ENCODE measurements at places on chromosomes 5 and 9.

DNA sequence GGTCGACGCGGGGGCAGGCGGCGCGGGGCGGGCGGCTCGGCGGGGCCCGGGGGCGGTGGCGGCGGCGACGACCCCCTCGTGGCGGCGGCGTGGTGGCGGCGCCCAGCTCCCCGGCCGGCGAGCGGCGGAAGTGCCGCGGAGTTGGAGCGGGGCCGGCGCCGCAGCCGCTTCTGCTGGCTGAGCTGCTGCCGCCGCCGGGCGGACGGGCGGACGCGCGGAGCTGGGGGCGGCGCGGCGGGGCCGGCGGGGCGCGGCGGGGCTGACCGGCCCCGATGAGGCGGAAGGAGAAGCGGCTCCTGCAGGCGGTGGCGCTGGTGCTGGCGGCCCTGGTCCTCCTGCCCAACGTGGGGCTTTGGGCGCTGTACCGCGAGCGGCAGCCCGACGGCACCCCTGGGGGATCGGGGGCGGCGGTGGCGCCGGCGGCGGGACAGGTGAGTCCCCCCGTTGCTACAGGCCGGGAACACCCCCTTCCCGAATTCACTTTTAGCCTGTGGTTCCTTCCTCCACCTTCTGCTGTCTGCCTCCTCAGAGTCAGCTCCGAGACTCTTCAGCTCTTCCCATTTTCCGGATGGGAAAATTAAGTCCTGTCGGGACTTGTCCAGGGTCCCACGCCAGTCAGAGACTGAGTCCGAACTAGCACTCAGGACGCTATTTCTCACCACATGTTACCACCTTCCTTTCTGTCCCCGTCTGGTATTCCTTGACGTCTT, at the start of gene GALNT10:
TSS of gene GALNT10 (plus strand) at position 139 of the 710 bp plus-strand sequence. CDS start at position 273, 134 bp downstream.
- peak; percentile 74 for DNase-seq

- no peak for DNase-seq
Observed at GRCh38 chr9:76812591-76812990, 48.4 kb downstream of the PCA3 start.

DNA sequence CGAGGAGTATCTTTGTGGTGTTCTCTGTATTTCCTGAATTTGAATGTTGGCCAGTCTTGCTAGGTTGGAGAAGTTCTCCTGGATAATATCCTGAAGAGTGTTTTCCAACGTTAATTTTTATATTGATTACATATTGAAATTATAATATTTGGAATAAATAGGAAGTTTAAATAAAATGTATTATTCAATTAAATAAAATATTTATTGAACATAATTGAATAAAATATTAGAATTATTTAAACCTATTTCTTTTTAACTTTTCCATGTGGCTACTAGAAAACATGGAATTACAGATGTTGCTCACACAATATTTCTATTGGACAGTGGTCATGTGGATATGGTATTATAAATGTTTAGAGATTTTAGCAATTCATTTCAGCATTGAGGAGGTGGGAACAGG, 170.8 kb upstream of the FST start:
- no peak for DNase-seq

DNA sequence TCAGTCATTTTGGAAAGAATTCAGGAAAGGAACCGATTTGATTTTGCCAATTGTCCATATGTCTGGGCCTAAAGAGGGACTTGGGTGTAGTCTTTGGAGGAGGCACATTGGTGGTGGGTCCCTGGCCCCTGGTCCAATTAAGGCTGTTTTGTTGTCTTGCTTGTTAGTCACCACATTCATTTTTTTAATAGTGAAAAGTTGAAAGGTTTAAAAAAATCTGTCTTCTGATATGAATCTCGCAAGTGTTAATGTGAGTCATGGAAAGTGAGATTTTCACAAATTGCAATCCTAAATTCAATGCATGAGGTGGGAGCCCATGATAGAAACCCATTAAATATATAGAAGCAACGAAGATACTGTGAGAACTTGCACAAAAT, 165.9 kb upstream of the OTULINL start:
- no peak for DNase-seq

GRCh38 chr9:250039-250438, 35.4 kb downstream of the DOCK8 start:
- no peak for DNase-seq

GRCh38 chr9:27054125-27054524, 48.7 kb upstream of the LRRC19 start:
- DNase-seq, result no peak

DNA sequence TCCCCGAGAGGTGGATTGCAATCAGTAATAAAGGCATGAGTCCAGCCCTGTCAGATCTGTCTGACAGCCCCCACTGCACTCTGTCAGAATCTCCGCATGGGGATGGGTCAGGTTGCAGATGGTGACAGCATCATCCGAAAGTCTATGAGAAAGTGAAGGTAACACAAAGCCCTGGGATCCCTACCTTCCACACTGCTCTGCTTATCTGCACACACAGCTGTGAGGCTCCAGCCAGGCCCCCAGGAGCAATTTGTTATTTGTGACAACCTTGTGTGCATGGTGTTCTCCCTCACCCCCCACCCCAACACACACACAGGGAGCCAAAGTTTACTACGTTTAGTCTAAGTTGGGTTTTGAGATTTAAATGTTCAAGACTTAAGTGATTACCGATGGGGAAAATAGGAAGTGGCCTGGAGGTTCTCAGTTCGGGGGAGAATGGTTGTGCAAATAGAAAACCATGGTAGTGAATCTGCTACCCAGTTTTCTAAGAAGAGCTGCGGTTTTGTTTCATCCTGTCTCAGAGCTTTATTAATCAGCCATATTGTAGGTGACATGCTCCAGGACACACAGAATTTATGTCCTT, 92.7 kb downstream of the SV2C start:
- DNase-seq, result no peak

DNA sequence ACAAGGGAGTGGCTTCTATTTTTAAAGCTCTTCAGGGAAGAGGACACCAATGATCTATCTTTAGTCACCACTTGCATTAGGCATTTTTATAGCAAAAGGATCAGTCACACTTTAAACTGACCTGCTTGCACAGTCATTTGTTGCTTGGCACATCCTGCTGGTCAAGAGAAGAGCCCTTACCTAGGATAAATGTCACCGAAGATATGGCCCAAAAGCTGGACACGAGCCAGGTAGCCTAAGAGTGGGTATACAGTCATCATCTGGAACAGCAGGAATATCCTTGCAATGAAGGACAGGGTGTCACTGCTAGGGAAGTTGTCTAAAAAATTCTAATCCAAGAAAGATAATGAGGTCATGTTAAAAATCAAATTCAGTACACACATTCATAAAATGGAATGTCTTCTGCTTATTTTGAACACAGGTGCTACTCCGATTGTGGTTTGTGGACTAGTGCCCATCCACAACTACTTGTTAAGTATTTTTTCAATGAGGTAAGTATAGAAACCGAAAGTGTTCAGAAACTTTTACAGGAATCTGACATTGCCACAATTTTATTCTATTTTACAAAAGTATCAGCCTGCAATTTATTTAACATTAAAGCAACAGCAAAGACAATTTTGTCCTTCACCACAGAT, 78.4 kb downstream of the SLC38A9 start:
- DNase-seq, result peak; percentile 12

GRCh38 chr9:134340475-134341160, 14.4 kb downstream of the RXRA start:
- no peak for DNase-seq

- no peak for DNase-seq
Observed at GRCh38 chr9:33157960-33158842, 8.9 kb downstream of the B4GALT1 start.

GRCh38 chr5:173245319-173246134, 10.5 kb upstream of the NKX2-5 start:
- DNase-seq, result no peak

- DNase-seq, result no peak
Observed at GRCh38 chr5:92884469-92884868, 696.5 kb downstream of the NR2F1-AS1 start.

- DNase-seq, result no peak
Observed at GRCh38 chr5:68817632-68818031, 276.2 kb upstream of the SLC30A5 start.

- peak; percentile 82 for DNase-seq
Observed at GRCh38 chr9:88388203-88388885, at the start of gene SPIN1. Gene SPIN1, plus strand, starts transcription at chr9:88388444. Its CDS starts 38,096 bp downstream, at chr9:88426540.

DNA sequence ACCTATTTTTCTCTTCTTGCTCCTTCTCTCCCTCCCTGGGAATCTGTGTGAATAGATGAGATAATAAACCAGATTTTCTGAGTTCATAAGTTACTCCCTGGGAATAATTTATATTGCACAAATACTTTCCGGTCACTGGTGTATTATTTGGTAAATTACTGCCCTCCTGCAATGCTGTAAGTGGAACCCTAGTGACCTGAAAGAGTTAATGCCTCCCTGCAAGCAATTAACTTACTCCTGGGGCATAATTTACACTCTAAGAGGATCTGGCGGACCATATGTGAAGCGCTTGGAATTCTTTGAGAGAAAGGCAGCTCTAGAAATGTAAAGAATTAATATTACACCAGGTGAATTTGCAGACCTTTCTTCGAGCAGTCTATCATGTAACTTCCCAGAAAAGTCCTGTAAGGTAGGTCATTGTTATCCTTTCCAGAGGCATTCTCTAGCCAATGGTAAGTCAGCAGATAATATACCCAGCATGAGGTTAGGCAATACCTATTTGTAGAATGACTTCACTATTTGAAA, 7.0 kb upstream of the GDNF start:
- DNase-seq, result no peak

DNA sequence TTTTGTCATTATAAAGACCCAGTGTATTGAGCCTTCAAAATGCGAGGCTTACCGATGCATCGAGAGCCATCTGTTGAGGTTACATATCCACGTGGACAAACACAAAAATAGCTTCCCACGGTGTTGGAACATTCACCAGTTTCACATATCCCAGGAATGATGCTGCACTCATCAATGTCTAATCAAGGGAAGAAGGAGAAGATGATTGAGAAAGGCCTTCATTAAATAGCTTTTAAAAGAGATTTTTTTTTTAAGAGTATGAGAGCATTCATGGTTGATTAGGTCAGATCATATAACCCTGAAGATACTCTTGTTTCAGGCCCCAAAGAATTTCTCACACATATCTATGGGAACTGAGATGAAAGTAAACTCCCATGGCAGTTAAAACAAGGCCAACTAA, 129.4 kb downstream of the FBN2 start:
- no peak for DNase-seq

- no peak for DNase-seq
Observed at GRCh38 chr5:88666761-88667495, 216.1 kb downstream of the MEF2C start.

DNA sequence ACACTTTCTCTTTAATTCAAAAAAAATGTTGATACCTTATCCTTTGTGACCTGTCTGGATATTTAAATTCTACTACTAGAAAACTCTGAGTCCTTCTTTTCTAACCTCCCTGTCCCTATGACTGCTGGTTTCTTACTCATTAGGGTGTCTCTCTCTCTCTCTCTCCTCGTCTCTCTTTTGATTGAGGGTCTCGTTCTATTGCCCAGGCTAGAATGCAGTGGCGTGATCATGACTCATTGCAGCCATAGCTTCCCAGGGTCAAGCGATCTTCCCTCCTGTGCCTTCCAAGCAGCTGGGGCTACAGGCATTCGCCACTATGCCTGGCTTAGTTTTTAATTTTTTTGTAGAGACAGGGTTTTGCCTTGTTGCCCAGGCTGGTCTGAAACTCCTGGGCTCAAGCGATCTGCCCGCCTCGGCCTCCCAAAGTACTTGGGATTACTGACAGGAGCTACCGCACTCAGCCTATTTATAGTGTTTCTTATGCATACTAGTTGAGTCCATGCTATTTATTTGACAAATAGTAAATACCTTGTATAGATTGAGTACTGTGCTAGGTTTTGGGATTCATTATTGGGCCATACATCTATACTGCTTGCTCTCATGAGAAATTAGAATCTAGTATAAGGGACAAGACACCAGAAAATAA, 61.9 kb downstream of the NSD1 start:
- DNase-seq, result no peak

- DNase-seq, result no peak
Observed at GRCh38 chr5:82917584-82917983, 159.6 kb downstream of the TMEM167A start.

DNA sequence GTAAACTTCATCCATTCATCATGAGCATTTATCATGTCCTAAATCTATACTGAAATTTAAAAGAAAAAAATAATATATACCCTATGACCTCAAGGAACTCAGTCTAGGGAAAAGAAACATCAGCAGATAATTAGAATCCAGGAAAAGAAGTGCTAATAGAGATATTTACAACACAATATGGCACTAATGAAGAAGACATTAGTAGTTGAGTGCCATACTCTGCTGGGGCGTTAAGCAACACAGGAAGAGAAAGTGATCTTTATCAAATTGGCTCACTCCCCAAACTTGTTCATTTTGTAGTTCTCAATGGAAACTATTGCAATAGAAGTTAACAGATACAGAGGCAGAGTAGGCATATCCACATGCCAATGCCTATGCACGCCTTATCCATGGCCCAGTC, 27.5 kb downstream of the GABRA6 start:
- DNase-seq, result no peak

DNA sequence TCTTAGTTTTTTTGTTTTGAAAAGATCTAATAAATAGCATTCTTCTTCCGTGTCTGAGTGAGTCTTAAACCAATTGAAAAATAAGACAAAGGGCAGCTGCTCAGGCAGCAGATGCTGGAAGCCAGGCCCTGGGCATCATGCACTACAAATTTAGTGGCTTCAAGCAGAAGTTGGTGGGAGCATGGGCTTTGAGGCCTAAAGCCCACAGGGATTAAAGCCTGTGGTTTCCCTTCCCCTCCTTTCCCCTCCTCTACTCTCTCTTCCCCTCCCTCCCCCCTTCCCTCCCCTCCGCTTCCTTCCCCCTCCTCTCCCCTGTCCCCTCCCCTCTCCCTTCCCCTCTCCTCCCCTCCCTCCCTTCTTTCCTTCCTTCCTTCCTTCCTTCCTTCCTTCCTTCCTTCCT, 20.1 kb upstream of the KIF4B start:
- no peak for DNase-seq

DNA sequence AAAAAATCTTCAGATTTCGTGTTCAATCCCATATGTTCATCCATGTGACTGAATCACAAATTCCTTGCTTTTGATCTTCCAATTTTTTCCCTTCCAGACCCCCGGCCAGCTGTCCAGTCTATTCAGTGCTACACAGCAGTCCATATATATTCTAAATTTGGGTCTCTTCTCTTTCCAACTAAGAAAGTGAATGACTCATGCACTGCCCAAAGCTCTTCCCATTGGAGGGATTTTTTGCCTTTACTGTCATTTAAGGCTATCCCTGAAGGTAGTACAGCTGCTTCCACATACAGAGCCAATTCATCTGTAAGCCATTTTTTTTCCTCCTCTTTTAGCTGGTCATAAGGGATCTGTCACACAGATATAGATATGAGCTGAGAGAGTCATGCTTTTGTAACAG, 478.3 kb downstream of the DMRT2 start:
- DNase-seq, result no peak

GRCh38 chr9:91807643-91808246, 142.3 kb downstream of the ROR2 start:
- DNase-seq, result no peak

DNA sequence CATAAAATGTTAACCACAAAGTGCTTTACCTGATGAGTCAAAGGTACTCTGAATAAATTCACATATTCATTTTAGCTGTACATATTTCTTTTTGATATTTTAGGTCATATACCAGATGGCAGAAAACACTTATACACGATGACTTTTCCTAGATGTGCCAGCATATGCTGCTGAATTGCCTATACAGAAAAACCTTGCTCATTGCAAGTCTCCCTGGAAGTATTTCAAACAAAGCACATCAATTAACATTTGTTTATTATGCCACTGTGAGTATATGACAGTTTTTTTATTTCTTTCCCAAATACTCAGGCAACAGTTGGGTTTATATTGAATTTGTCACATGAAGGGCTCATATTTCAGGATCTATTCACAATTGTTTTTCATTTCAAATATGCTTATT, 180.8 kb downstream of the TMEM232 start:
- DNase-seq, result no peak
